ENCODE measurements at places on chromosomes 3 and 15. TPM values are rescaled to one million over a fixed set of nuclear protein-coding genes. Genes with fewer than 3 reads are reported as not detected.

GRCh38 chr15:31131853-31132375, 30.4 kb upstream of the TRPM1 start:
- no peak for DNase-seq

- DNase-seq: no peak
These were observed 25.0 kb upstream of the GOLGA6L2 start for GRCh38 chr15:23472033-23472432.

The MYZAP gene
- 8.3 TPM for total RNA-seq

DNA sequence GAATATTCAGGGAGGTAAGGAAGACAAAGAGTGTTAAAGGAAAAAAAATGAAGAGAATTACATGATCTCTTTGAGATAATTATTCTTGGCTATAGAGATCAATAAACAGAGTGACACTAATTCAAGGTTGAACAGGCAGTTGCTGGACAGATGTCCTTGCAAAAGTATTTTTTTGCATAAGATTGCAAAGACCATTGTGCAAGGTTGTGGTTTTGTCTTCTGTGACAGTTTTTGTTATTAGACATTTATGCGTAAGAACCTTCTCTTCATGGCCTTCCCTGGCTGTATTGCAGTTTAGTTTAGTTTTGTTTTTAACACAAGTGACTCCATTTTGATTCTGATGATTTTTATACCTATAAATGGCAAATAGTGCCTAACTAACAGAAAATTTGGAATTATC, 682.8 kb upstream of the ARPP21 start:
- no peak for DNase-seq

The TGM4 gene
- total RNA-seq: not detected

The SCAP gene
- 44.6 TPM for total RNA-seq

- DNase-seq: no peak
These were observed 285.7 kb downstream of the LRTM1 start for GRCh38 chr3:54642147-54642546.

GRCh38 chr3:129539206-129539605, 3.8 kb upstream of the H1-8 start:
- no peak for DNase-seq

The C3orf80 gene
- not detected for total RNA-seq

GRCh38 chr3:4859788-4860187, 119.4 kb upstream of the BHLHE40 start:
- no peak for DNase-seq

The MOBP gene
- total RNA-seq: 0.10 TPM

DNA sequence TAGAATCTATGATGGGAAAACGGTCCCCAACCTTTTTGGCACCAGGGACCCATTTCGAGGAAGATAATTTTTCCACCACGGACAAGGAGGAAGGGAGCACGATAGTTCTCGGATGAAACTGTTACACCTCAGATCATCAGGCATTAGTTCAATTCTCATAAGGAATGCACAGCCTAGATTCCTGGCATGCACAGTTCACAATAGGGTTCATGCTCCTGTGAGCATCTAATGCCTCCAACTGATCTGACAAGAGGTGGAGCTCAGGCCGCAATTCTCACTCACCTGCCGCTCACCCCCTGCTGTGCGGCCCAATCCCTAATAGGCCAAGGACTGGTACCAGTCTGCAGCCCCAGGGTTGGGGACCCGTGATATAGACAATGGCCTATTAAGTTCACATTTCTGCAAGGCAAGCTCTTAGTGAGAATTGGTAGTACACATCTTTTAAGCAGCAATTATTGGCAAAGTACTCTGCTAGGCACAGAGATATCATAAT, 26.5 kb downstream of the CD200R1 start:
- no peak for DNase-seq

The PPP2R3A gene
- 24.8 TPM for total RNA-seq

GRCh38 chr3:30578986-30579579, 27.3 kb upstream of the TGFBR2 start:
- DNase-seq: no peak

The MLF1 gene
- total RNA-seq: 12.5 TPM

The GPR156 gene
- 0.69 TPM for total RNA-seq

DNA sequence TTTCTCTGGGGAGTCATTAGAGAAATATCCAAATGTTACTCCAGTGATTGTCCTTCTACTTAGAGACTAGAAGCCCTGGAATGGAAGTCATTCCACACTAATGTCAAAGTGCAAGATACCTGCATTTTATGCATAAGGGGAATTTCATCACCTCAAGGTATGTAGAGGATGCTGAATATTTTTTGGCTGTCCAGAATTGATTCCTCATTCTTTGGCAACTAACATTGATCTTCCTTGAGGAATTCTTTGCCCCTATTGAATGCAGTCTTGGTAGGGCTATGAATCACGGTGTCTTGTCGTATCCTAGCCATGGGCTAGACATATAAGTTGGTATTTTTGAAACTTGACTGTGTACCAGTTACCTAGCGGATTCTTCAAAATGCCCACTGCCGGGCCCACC, 271.1 kb downstream of the CNTN3 start:
- no peak for DNase-seq

DNA sequence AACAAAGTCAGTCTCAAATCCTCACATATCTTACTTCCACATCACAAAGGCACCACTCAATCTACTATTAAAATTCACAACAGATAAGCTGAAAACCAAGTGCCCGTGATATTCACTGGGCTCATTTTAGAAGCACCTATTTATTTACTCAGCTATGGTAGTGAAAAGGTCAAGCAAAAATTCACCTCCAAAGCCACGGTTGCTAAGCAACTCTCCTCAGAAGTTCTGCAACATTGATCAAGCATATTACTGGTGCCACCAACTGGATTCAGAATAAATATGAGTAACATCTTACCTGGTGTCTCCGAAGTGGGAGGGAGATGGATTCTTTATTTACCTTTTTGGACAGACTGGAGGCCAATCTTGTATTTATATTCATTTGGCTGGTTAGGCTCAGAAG, 714.8 kb downstream of the FHIT start:
- no peak for DNase-seq

- no peak for DNase-seq
These were observed 339.2 kb upstream of the ONECUT1 start for GRCh38 chr15:53129121-53129904.

DNA sequence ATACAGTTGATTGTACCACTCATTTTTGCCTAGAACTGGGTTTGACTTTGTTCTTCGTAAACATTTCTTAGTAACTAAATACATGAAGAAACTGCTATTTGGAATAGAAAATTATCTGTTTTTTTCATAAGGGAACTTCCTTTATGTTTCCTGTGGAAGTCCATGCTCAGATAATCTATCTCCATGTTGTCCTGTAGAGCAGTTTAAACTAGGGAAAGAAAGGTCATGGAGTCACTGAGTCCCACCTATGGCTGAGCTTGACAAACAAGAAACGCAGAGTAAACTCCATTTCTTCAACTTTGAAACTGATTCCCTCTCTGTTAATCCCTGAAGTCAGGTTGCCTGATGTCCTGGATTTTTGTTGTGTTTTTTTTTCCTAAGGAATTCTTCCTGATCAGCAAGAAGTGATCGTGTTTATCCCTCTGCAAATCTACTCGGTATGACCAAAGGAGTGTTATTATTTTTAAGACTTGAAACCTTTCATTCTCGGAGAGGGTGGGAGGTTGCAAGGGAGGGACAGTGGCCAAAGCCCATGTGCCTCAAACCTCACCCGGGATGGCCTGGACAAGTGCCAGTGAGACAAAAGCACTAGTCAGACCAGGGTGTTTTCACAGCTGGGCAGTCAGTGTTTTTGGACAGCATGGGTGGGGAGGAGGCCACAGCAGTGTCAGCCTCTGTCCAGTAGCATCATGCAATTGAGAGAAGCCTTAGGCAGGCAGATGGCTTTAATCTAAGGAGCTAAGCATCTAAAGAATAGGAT, 129.8 kb upstream of the PHLDB2 start:
- no peak for DNase-seq

- DNase-seq: no peak
These were observed 655.9 kb downstream of the RBMS3 start for GRCh38 chr3:29936766-29937165.

GRCh38 chr3:42179110-42179725, 86.8 kb downstream of the CCK start:
- peak; percentile 62 for DNase-seq

- DNase-seq: no peak
These were observed 194.9 kb upstream of the EPHA6 start for GRCh38 chr3:96619475-96619874.

DNA sequence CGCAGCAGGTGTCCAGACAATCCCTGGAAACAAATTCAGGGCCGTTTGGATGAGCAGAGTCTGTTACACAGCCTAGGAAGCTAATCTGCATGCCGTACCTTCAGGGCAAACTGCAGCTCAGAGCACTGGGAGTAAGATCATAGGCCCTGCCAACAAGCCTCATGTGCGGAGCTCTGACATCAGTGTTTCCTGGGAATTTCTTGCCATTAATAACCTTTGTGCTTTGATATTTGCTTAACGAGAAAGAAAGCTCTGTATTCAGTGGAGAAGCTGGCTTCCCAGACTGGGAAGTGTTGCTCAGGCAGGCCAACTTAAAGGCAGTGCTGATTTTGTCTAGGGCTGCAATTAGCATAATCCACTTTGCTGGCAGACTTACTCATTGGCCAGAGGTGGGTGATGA, 116.1 kb upstream of the KLHL25 start:
- DNase-seq: peak; percentile 12

The FBXO40 gene
- total RNA-seq: 0.59 TPM

DNA sequence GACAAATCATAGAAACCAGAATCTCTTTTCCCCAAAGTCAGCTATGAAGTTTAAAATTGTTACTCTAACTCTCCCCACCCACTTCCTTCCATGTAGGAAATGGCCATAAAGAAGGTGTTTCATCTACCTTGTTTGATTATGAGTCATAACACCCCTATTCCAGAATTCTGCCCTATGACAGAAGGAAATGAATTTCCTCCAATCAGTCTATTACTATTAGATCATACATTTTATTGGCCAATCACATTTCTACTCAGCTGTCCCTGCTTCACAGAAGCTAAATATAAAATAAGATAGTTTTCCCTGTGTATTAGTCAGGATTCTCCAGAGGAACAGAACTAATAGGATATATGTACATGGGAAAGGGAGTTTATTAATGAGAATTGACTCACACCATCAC, 102.1 kb downstream of the TGFBR2 start:
- DNase-seq: no peak

The ZNF662 gene
- total RNA-seq: 12.1 TPM

The RLBP1 gene
- not detected for total RNA-seq

The LSAMP gene
- total RNA-seq: 7.9 TPM

- no peak for DNase-seq
These were observed 1.1 kb downstream of the MTFMT start for GRCh38 chr15:65028338-65028737.

The CPA3 gene
- total RNA-seq: 34.4 TPM

DNA sequence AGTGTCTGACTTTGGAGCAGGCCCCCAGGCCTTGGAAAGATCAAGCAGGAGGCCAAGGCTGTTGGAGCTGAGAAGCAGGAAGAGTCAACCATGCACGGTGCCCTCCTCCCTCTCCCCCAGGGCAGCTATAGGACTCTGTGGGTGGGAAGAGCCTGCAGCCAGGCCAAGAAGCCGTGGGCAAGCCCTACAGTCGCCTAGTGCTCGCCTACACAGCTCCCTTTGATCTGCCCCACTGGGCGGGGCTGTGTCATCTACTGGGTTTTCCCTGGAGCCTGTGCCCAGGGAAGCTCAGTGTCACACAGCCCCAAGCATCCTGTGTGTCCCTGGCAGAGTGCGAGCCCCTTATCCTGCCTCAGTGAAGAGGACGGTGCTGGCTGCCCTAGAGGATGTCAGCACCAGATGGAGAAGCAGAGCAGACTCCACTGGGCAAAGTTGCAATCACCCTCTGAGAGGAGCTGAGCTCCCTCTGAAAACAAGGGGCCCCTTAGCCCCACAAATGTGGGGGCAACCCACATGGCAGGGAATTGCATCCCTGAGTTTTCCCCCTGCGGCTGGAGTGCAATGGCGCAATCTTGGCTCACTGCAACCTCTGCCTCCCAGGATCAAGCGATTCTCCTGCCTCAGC, 72.2 kb downstream of the KLF13 start:
- DNase-seq: no peak

DNA sequence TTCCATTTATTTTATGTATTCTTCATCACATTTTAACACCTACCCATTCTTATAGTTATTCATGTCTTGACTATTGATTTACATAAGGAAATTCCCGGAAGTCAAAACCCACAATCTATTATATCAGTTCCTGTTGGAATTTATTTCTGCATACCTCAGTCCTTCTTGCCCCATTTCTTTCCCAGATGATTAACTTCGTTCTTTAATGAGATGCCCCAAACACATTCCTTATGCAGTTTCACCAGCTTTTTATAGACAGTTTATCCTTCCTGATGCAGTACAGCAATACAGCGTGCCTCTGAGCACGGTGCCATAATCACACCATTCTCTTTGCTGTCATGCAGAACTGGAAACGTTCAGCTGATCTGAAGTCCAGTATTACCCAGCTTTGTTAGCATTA, 175.8 kb upstream of the NANOGP8 start:
- DNase-seq: no peak

The DNAJA4 gene
- total RNA-seq: 26.8 TPM

- DNase-seq: no peak
These were observed 7.6 kb downstream of the ZMAT3 start for GRCh38 chr3:179063945-179064560.

DNA sequence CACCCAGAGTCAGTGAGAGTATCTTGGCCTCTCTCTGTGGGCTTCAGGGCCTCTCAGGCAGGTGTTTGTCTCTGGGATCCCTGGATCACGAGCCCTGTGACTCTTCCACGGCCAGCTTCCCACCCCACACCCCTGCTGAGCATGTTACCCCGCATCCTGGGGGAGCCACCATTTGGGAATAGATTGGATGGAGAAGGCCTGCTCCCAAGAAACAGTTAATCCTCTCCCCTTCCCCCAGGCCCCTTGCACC, 15.5 kb upstream of the SRP14 start:
- no peak for DNase-seq

The GPR149 gene
- total RNA-seq: not detected

DNA sequence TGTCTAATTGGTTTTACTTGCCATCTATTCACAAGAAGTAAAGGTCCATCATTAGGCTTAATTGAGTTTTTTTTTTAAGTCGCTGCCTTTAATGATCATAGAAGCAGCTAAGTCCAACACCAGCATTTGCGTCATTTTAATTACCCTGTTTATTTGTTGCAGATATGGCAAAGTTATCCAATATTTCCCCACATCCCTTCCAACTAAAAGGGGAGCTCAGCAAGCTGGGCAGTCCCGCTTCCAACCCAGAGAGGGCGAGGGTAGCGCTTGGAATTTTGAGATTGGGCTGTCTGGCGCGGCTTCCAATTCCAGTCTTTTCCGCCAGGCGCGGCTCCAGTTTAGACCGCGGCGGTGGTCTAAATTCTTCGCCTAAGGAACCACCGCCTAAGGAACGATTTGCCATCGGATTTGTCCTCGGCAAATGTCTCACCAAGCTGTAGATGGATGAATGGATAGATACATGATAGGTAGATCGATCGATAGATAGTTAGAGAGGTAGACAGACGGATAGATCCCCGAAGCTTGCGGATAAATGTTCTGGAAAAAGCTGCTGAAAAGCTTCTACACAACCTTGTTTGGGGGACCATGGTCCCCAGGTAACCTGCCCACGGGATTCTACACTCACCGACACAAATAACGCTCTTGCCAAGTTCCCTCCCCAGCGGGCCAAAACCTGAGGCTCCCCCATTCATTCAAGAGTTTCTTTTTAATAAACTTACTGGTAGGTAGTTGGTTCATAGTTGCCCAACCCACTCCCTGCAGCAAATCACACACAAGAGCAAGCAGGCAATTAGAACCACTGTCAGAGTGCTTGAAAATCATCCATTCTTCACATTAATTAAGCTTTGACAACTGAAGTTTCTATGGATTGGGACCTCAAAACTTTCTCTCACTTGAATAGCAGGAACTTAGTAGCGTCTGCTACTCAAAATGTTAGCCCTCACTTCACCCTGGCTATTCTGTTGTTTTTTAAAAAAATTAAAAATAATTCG, 49.1 kb downstream of the ZIC4 start:
- no peak for DNase-seq

Measured in skin of body (tissue), 3 donors.